ENCODE measurements at places on chromosomes 1 and 21. TPM values are rescaled to one million over a fixed set of nuclear protein-coding genes. Genes with fewer than 3 reads are reported as not detected.

The COL8A2 gene
- total RNA-seq: 0.26 TPM

The PROK1 gene
- not detected for total RNA-seq

The PROX1 gene
- total RNA-seq: 2.1 TPM

The DCDC2B gene
- not detected for total RNA-seq

The MSH4 gene
- total RNA-seq: not detected

The INSRR gene
- total RNA-seq: not detected

The BARHL2 gene
- not detected for total RNA-seq

The CRYAA gene
- total RNA-seq: not detected

The POU3F1 gene
- total RNA-seq: not detected

The GPR157 gene
- total RNA-seq: 1.9 TPM

The ANKRD34A gene
- 3.1 TPM for total RNA-seq

The TBX15 gene
- total RNA-seq: 14.1 TPM

The SPRR2G gene
- total RNA-seq: not detected

The HP1BP3 gene
- 201 TPM for total RNA-seq

The TP73 gene
- 2.4 TPM for total RNA-seq

The DSCAM gene
- not detected for total RNA-seq

The EFCAB14 gene
- 55.2 TPM for total RNA-seq

The CCDC181 gene
- 2.7 TPM for total RNA-seq

The RYR2 gene
- 0.06 TPM for total RNA-seq

The IL19 gene
- total RNA-seq: not detected

The GPR61 gene
- total RNA-seq: not detected

The COL16A1 gene
- 9.8 TPM for total RNA-seq

The FAM72D gene
- total RNA-seq: 3.6 TPM

The PGLYRP3 gene
- not detected for total RNA-seq
